ENCODE measurements at places on chromosomes 11 and 22.

DNA sequence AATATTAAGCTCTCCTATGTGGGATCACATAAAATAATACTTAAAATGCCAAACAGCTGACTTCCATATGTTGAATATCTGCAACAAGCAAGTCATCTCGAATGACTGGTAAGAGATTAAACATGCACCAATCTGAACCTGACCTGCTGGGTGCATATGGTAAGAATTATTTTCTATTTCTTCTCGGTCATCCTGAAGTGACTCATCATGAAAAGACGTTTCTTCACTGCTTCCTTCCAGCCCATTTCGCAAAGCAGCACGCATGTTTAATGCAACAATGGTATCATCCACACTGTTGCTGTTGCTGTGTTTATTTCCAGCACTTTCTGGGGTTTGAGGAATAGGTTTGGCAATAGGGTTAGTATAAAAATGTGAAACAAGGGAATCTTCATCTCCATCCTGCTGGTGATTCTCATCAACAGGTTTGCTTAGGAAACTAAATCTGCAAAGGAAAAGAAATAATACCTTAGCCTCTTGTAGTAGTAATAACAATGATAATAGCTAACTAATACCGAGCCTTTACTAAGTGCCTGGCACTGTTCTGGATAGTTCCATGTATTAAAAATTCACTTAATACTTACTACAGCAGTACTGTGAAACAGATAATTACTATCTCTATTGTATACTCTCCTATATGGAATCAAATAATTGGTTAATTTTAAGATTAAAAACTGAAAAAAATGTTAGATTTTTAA lies 52.0 kb upstream of the CHRNA10 start:
- DNase-seq, result no peak

DNA sequence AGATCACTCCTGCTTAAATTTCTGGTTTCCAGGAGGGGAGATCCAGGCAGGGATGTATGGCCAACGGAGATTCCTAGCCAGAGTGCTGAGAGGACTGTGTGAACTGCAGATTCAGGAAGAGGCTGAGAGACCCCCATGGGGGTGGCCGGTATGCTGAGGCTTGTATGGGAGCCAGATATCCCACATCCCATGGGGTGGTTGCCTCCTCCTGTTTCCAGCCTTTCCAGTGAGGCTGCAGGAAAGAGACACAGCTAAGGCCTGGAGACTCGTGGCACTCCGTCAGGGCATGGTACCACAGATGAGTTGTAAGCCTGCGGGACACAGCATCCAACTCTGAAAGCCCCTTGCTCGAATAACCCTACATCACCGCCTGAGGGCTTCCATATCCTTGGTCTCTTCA lies 1.4 kb upstream of the MYOD1 start:
- no peak for DNase-seq

GRCh38 chr22:25680956-25681355 lies 61.0 kb upstream of the MYO18B start:
- no peak for DNase-seq

- DNase-seq, result no peak
Measured at GRCh38 chr22:38952281-38952993, 5.0 kb upstream of the APOBEC3A start.

- DNase-seq, result no peak
Measured at GRCh38 chr22:50732681-50733080, 5.3 kb upstream of the ACR start.

DNA sequence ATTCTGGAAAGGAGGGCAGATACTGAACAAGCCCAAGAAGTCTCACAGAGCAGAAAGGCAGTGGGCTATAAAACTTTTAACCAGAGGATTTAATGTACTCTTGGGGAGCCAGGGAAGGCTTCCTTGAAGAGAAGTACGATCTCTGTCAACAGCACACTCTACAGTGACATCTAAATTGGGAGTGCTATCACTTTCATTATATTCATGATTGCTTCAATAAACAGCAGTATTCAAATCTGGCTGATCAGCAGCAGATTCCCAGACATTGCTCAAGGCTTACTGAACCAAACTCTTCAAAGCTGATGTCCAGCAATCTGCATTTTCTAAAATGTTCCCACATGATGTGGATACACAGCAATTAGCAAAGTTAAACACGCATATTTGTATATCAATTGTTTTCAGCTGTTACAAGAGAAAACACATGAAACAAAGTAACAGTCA lies 44.2 kb downstream of the SYTL2 start:
- DNase-seq, result no peak

GRCh38 chr11:112118176-112118575 lies 31.5 kb downstream of the SDHD start:
- DNase-seq, result no peak

DNA sequence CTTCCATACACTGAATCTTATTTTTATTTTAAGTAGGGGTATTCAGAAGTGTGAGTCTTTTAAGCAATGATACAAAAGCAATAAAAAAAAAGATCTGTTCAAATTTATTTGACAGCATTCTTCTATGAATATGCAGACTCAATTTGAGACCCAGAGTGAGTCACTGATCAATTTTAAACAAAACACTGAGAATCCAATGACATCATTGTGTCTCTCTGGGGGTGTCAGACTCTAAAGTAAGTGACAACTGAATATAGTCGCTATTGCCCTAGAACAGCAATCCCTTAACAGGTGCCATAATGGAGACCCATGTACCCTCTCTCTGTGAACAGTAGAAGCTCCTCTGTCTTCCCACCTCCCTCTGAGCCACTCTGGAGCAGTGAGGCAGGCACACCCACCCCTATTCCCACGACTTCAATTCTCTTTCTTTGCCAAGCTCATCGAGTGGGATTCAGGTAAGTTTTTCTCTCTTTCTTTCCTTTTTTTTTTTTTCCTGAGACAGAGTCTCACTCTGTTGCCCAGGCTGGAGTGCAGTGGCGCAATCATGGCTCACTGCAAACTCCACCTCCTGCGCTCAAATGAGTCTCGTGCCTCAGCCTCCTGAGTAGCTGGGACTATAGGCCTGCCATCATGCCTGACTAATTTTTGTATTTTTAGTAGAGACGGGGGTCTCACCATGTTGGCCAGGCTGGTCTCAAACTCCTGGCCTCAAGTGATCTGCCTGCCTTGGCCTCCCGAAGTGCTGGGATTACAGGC lies 5.1 kb upstream of the RPS3 start:
- DNase-seq, result no peak

DNA sequence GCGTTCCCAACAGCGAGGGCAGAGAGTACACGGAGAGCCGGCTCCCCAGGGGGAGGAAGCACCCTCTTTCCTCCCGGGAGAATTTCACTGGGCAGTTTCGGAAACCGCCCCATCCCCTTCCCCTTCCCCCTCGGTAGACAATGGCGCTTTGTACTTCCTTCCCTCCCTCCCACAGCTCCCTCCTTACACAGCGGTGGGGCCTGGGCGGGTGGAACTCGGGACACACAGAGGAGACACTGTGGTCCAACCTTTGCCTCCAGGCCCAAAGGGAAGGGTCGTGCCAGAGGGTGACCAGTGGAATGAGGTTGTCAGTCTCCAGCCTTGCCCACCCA lies 4.3 kb downstream of the SMTN start:
- no peak for DNase-seq

- DNase-seq, result no peak
Measured at GRCh38 chr22:31647066-31647465, 14.9 kb downstream of the PISD start.

DNA sequence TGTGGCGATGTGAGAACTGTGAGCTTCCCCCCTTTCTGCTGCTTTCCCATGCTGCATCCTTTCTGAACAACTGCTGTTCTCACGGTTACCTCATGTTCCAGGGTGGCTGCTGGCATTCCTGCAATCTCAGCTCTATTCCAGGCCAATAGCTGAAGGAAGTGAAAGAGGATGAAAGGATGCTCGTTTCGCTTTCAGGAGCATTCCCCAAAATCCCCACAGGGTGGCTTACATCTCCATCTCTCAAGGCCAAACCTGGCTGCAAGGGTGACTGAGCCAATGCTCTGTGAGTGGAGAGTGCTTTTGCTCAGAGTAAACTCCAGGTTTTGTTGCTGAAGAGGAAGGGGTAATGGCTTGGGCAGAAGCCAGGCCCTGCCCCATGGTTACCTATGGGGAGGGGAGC lies 848.2 kb downstream of the BRD1 start:
- no peak for DNase-seq

DNA sequence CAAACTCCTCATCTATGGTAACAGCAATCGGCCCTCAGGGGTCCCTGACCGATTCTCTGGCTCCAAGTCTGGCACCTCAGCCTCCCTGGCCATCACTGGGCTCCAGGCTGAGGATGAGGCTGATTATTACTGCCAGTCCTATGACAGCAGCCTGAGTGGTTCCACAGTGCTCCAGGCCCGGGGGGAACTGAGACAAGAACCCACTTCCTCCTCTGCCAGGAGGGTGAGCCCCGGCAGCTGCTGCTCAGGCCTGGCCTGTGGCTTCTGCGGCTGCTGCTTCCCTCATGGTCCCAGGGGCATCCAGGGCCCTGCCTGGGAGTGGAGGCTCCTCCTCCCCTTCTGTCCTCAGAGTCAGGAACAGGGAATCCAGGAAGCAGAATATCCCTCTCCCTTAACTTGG lies 98.4 kb downstream of the ZNF280B start:
- no peak for DNase-seq

GRCh38 chr11:111452817-111453552 lies 59.2 kb downstream of the BTG4 start:
- DNase-seq, result no peak
